ENCODE measurements at places on chromosomes 16 and 17.

DNA sequence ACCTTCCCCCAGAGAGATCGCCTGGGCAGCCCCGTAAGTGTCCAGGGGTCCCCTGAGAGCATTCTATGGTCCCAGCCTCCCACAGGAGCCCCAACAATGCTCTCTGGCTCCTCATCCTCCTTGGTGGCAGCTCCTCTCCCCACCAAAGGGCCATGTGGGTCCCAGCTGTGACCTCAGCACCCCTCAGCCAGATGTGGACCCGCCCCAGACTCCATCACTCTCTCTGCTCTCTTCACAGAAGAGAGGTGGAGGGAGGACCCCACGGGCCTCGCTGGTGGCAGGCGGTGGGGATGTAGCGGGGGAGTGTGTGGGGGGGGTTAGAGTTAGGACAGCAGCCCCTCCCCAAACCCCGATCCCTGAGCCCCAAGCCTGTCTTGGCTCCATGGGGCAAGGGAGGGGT, 41.0 kb downstream of the SOCS3 start:
- no peak for DNase-seq

GRCh38 chr16:7268182-7268581, 64.5 kb upstream of the RBFOX1 start:
- DNase-seq, result no peak

- DNase-seq, result no peak
Observed at GRCh38 chr16:86568677-86569623, 2.3 kb downstream of the FOXC2 start.

- DNase-seq, result no peak
Observed at GRCh38 chr16:84508502-84508901, 4.0 kb upstream of the MEAK7 start.

GRCh38 chr16:25888868-25889267, 197.1 kb downstream of the HS3ST4 start:
- DNase-seq, result no peak

DNA sequence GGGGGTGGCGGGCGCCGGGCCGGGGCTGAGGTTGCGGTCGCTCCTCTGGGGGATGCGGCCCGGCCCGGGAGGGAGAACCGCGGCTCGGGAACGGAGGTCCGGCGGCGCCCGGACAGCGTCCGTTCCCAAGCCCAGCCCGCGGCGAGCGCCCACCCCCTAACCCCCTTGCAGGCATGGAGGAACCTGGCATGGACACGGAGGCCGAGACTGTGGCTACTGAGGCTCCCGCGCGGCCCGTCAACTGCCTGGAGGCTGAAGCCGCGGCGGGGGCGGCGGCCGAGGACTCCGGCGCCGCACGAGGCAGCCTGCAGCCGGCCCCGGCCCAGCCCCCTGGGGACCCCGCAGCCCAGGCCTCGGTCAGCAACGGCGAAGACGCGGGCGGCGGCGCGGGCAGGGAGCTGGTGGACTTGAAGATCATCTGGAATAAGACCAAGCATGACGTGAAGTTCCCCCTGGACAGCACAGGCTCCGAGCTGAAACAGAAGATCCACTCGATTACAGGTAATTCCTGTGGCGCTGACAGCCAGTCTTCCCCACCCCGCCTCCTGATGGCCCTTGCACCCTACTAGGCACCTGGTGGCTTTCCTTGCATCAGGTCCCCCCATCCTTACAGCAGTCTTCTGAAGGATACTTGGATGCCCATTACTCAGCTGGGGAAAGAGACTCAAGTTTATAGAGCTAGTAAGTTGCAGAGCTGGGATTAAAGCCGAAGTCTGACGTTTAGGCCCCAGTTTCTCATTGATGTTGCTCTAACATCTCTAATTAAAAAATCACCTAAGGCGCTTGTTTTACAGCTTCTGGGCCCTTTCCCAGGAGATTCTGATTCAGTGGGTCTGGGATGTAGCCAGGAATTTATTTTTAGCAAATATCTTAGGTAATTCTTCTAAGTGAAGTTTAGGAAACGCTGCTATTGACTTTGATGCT, 514 bp downstream of the UBFD1 start:
- no peak for DNase-seq

GRCh38 chr16:57540387-57540786, 2.1 kb upstream of the ADGRG5 start:
- no peak for DNase-seq

- peak; percentile 65 for DNase-seq
Observed at GRCh38 chr17:36148559-36149295, 27.7 kb downstream of the TBC1D3B start.

DNA sequence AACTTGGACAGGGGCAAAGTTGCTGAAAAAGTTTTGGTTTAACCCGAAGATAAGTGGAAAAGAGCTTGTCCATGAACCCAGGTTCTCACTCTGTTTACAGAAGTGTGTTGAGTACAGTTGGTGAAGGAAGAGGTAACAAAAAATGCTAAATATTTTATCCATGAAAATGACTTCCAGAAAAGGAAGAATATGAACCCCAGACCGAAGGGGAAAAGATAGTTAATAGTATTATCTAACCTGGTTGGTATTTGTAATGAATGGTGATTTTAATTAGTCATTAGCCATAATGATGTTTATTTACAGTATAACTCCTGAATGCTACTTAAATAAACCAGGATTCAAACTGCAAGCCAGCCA, 574 bp upstream of the TMEM106A start:
- DNase-seq, result no peak

DNA sequence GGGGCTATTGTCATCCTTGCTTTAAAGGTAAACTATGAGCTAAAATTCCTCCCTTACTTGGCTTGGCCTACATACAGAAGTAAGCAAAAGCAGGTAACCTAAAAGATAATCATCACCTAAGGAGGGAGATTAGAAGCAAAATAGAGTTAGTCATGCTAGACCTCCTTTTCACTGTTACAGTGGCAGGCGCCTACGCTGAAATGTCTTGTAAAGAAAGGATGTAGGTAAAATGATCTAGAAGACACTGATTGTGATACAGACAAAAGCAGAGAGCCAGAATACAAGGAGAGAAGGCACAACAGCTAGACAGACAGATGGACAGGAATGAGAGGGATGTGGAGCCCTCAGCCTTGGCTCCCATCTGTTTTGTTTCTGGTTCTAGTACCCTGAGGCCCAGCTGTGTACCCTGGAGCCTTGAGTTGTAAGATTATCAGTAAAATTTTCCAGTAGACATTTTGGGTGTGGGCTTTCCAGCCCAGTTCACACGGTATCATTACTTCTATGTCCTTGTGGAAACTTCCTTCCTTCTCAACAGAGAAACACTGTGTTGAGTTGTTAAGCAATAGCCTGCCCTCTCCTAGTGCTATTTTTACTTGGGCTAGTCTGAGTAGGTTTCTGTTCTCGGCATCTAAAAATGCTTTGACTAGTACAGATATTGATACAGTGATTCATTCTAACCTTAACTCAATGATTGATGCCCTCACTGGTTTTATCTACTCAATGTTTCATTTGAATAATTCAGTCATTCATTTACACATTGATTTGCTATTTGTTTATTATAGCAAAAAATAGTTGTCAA, 7.7 kb upstream of the C16orf78 start:
- no peak for DNase-seq

DNA sequence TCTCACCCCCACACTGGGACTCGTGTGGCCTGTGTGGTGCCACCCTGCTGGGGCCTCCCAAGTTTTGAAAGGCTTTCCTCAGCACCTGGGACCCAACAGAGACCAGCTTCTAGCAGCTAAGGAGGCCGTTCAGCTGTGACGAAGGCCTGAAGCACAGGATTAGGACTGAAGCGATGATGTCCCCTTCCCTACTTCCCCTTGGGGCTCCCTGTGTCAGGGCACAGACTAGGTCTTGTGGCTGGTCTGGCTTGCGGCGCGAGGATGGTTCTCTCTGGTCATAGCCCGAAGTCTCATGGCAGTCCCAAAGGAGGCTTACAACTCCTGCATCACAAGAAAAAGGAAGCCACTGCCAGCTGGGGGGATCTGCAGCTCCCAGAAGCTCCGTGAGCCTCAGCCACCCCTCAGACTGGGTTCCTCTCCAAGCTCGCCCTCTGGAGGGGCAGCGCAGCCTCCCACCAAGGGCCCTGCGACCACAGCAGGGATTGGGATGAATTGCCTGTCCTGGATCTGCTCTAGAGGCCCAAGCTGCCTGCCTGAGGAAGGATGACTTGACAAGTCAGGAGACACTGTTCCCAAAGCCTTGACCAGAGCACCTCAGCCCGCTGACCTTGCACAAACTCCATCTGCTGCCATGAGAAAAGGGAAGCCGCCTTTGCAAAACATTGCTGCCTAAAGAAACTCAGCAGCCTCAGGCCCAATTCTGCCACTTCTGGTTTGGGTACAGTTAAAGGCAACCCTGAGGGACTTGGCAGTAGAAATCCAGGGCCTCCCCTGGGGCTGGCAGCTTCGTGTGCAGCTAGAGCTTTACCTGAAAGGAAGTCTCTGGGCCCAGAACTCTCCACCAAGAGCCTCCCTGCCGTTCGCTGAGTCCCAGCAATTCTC, 27.4 kb downstream of the STH start:
- no peak for DNase-seq

- DNase-seq, result peak; percentile 83
Observed at GRCh38 chr16:75116081-75116910, at the start of gene LDHD. Gene LDHD, minus strand, starts transcription at chr16:75116780. Its CDS starts 60 bp downstream, at chr16:75116720.

DNA sequence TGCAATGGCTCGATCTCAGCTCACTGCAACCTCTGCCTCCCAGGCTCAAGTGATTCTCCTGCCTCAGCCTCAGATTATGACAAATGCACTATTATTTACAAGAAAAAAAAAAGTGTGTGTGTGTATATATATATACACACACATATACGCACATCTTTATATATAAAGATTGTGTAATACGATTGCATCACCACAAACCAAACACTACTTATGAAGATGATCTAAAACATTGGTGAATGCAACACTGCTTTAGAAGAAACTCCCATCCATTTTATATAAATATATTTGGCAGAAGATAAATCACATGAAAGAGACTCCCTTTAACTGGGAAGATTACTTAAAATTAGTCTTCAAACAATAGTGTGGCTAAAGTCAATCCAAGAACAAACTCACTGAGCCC, 96.7 kb downstream of the SYCE1L start:
- no peak for DNase-seq

- no peak for DNase-seq
Observed at GRCh38 chr17:64685705-64686104, 23.6 kb upstream of the SMURF2 start.

DNA sequence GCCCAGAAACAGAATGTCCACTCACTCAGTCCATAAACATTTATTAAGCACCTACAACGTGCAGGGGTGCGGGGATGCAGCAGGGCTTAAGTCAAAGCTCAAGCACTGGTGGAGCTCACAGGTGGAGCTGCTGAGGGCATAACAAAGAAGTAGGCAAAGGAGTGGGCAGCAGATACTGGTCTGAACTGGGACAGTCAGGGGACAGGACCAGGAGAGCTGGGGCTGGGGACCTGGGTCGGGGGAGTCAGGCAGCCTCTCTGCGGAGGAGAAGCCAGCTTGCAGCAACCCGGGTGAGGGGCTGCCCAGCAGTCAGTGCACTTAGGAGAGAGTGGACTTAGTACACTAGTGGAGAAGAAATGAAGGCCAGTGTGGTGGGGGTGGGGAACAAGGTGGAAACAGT, 10.0 kb upstream of the TNFRSF13B start:
- DNase-seq, result no peak

- peak; percentile 79 for DNase-seq
Observed at GRCh38 chr17:79777894-79778503, at the start of gene CBX2. Gene CBX2, plus strand, starts transcription at chr17:79778148. Its CDS starts 88 bp downstream, at chr17:79778236.

GRCh38 chr16:16022683-16023064, 73.3 kb downstream of the ABCC1 start:
- DNase-seq, result no peak

DNA sequence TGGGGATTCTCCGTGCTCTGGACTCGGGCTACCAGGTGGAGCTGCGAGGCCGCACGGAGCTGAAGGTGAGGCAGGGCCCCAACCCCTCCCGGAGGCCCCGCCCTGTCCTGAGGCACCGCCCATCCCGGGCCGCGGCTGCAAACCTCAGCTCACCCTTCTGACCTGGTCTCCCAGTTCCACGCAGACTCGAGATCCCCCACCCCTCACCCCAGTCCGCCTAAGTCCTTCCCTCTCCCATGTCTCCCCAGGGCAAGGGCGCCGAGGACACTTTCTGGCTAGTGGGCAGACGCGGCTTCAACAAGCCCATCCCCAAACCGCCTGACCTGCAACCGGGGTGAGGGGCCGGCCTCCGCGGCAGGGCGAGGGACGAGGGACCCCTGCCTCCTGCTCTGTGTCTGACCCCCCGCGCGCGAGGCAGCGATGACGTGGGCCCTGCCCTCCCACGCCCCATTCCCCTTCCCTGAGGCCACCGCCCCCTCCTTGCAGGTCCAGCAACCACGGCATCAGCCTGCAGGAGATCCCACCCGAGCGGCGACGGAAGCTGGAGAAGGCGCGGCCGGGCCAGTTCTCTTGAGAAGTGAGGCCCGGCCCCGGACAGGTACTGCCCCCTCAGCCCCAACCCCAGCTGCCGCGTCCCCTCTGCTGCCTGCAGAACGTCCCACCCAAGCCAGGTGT, 13.7 kb downstream of the GUCY2D start:
- no peak for DNase-seq

- DNase-seq, result no peak
Observed at GRCh38 chr16:2370721-2371120, 30.2 kb upstream of the ABCA3 start.

- DNase-seq, result no peak
Observed at GRCh38 chr17:70810609-70811008, 641.3 kb downstream of the KCNJ2 start.

DNA sequence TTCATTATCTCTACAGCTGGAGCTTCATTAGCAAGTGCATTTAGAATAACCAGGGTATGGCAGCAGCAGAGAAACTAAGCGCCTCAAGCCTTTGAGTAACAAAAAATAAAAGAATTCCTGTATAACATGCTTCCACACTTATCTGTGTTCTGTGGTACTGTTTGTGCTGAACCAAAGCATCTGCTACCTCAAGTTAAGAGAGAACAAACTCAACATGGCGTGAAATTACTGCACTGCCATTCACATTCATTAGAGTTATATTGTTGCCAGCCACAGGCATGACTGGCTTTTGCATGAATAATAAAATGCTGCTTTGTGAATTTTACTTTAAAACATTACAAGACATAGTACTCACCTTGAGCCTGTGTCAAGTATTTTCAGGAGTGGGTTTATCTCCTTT, 76.6 kb downstream of the NLK start:
- no peak for DNase-seq

GRCh38 chr17:60248618-60249289, 99.0 kb downstream of the CA4 start:
- DNase-seq, result no peak

DNA sequence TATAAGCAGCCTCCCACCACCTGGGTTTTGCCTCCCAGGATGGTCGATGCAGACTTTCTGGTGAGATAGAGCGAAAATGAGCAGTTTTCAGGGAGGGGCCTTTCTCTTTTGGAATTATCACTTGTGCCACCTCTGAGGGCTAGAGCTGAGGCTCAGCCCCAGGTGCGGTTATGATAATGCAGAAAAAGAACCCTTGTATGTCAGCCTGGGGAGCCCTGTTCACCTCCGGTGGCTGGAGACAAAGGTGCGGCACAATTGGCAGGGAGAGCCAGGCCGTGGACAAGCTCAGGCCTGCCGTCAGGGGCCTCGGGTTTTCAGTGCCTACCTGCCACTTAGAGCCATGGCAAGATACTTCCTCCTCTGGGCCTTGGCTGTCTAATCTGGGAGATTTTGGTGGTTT, 4.4 kb downstream of the SCPEP1 start:
- no peak for DNase-seq

- peak; percentile 84 for DNase-seq
Observed at GRCh38 chr17:42679492-42680330, 1.9 kb downstream of the CCR10 start.

- no peak for DNase-seq
Observed at GRCh38 chr16:17397499-17397891, 73.3 kb downstream of the XYLT1 start.

GRCh38 chr17:37187262-37187661, 188.5 kb upstream of the C17orf78 start:
- no peak for DNase-seq

GRCh38 chr16:19830902-19831560, 53.6 kb downstream of the GPRC5B start:
- no peak for DNase-seq
